GM12878 (cell line): ENCODE measurements at places on chromosomes 16 and 17.

DNA sequence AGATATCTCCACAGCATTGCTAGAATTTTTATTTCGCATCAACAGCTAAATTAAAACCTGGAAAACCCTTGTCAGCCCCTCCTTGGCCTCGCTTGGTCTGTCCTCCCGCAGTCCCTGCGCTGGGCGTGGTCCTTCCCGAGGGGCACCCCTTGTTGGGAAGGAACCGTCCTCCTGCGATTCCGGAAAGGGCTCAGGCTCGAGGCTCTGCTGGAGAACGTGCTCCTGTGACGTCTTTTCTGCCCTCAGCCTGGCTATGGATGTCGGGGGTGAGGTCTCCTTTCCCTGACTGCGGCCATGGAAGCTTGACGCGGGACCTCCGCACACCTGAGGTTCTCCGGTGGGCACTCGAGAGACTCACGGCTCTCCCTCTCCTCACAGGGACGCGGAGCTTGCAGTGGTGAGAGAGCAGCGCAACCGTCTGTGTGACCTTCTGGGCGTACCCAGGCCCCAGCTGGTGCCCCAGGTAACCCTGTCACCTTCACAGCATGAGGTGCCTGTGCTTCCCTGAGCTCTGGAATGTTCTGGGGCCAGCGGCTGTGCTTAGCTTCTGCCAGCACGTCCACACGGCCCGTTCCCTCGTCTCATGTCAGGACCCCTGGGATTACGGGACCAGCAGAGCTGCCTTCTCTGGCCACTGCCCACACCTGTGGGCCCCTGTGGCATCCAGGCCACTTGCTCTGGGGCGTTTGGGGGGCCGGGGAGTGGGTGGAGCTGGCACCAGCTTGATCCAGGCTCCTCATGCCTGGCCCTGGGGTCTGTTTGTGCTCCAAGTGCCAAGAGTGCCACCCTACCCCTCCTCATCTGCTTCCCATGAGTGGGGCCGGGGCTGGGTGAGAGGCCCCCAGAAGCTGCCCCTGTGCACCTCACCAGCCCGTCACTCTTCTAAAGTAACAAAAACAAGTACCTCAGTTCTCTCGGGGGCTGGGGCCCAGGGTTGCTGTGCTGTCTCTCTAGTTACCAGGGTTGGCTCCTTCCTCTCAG is 101.5 kb upstream of the ZNF750 start:
- no peaks in the 10 kb centered on the region for H3K4me1 ChIP-seq
- H3K36me3 ChIP-seq, result peaks cover 41% of the 10 kb centered on the region
- H3K4me3 ChIP-seq, result no peak overlapping the region
- H3K27me3 ChIP-seq, result no peaks in the 10 kb centered on the region
- DNase-seq, result no peak

DNA sequence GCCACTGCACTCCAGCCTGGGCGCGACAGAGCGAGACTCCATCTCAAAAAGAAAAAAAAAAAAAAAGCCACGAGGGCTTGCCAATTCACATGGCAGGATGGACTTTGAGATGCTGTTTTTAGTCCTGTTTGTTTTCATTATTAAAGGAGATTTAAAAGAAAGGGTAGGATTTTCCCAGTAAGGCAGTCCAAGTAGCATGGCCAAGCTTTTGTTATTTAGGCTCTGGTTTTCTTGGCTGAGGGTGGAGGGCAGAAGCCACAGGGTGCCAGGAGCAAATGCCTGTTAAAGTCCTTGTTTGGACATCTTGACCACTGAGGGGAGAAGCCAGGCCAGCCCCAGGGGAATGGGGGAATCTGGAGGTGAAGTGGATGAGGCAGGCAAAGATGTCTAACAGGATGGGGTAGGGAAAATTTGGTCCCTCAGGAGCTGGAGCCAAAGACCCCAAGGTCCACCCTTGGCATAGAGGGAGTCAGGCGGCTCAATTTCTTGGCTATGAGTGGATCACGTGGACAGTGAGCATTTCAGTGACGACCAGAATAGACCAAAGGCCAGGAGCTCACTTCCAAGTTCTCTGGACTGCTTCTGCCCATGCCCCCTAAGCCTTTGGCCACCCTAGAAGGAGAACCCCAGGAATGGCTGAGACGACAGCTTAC is 20.8 kb upstream of the PLLP start:
- peaks cover 18% of the 10 kb centered on the region for H3K4me1 ChIP-seq
- no peaks in the 10 kb centered on the region for H3K27me3 ChIP-seq
- DNase-seq, result no peak

- no peak overlapping the region for H3K27ac ChIP-seq
- DNase-seq, result no peak
- H3K36me3 ChIP-seq, result no peaks in the 10 kb centered on the region
These were observed 491.0 kb upstream of the CDH5 start for GRCh38 chr16:65875381-65876055.

DNA sequence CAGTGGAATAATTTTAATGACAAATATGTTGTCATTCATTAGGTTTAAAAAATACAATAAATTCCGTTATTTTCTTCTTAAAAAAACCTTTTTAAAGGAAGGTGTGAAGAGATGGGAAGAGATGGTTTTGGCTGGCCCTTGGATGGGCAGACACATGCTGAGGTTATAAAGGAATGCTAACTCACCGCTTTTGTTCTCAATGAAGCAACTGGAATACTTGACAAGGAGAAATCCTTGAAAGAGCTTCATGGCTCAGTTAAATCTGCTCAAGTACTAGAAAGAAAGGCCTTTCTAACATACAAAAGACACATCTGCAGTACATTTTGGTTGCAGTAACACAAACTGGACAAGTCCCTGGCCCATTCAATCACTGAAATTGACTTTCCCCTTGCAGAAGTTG is 158.3 kb upstream of the KCNJ16 start:
- H3K36me3 ChIP-seq, result no peaks in the 10 kb centered on the region
- H3K4me1 ChIP-seq, result no peaks in the 10 kb centered on the region
- H3K27ac ChIP-seq, result no peak overlapping the region
- no peak overlapping the region for H3K4me3 ChIP-seq

DNA sequence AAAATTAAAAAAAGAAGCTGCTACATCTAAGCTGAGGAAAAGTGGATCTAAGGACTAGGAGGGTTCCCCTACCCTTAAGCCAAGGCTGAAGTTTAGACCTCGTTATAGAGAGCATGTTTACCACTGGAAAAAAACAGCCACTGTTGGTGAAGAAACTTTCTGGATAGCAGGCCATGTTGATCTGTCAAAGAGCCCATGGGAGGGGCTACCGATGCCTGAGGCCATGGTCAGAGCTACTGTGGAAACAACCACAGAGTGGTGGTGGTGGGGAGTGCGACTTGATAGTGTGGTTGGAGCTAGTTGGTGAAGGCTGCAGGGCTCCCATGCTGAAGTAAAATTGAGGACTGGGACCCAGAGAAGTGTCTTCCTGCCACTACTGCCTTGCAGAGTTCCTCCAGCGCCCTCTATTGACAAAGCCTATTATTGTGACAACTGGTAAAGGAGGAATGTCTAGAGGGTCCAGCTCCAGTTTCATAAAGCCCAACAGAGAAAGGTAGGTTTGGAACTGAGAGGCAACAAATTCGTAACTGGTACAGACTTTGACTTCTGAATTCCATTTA is 12.7 kb upstream of the FAM20A start:
- no peak overlapping the region for H3K4me3 ChIP-seq
- no peaks in the 10 kb centered on the region for H3K4me1 ChIP-seq
- no peak overlapping the region for H3K27ac ChIP-seq
- H3K27me3 ChIP-seq, result no peaks in the 10 kb centered on the region
- no peak for DNase-seq

DNA sequence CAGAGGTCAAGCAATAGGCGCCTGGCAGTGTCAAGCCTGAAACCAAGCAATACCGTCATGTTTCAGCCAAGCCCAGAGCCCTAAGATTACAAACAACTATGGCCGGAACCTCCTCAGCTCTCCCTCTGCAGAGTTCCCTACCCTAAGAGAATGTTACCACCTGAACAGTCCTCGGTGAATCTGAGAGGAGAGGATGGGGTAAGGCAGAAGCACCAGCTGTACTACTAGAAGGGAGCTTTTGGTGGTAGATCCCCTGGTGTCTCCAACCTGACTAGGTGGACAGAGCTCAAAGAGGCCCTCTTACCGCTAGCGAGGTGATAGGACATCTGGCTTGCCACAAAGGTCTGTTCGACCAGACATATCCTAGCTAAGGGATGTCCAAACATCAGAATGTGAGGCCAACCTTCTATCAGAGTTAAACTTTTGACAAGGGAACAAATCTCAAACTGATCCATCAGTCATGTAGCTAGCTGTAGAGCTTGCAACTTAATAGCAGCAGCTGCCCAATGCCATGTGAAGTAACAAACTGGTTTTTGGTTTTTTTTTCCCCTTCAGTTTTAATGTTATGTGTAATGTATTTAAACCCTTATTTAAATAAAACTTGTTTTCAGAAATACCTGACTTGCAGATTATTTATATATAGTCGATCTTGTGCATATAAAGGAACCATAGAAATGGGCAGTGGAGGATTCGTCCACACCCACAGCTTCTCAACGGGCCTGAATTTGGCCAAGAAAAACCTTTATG is 2.5 kb downstream of the EIF1 start:
- H3K4me3 ChIP-seq, result peak overlapping the region; percentile 87
- DNase-seq, result no peak
- H3K4me1 ChIP-seq, result peaks cover 11% of the 10 kb centered on the region
- no peaks in the 10 kb centered on the region for H3K27me3 ChIP-seq
- H3K36me3 ChIP-seq, result peaks cover 35% of the 10 kb centered on the region

- no peaks in the 10 kb centered on the region for H3K36me3 ChIP-seq
- H3K4me3 ChIP-seq, result peak overlapping the region; percentile 84
- H3K27ac ChIP-seq, result peak overlapping the region; percentile 61
- DNase-seq, result peak; percentile 83
- no peaks in the 10 kb centered on the region for H3K27me3 ChIP-seq
- 0 out of 2 replicates have a peak, but pooled peaks cover 4% of the 10 kb centered on the region for H3K4me1 ChIP-seq
These were observed 13.2 kb downstream of the ATP5PD start for GRCh38 chr17:75033346-75034235.

GRCh38 chr16:27429330-27429871 is 27.4 kb downstream of the IL21R start:
- H3K27ac ChIP-seq, result peak overlapping the region; percentile 88
- peaks cover 82% of the 10 kb centered on the region for H3K4me1 ChIP-seq
- peaks cover 50% of the 10 kb centered on the region for H3K36me3 ChIP-seq
- H3K27me3 ChIP-seq, result no peaks in the 10 kb centered on the region
- peak overlapping the region; percentile 61; the same call in 1 of the 2 replicates for H3K4me3 ChIP-seq
- DNase-seq, result no peak
